SJCRH30 (cell line): ENCODE measurements at places on chromosomes 13 and 19.
A peak's percentile ranks its signal among the peaks of the same experiment; 100 is the strongest.

GRCh38 chr13:84659359-84659661 lies 777.0 kb upstream of the SLITRK1 start:
- H3K27ac ChIP-seq: no peak overlapping the region
- DNase-seq: no peak
- H3K36me3 ChIP-seq: no peaks in the 10 kb centered on the region
- no peaks in the 10 kb centered on the region for H3K27me3 ChIP-seq
- H3K4me1 ChIP-seq: no peaks in the 10 kb centered on the region
- H3K4me3 ChIP-seq: no peak overlapping the region

GRCh38 chr19:18662972-18663732 lies 20.3 kb upstream of the CRTC1 start:
- peaks cover 28% of the 10 kb centered on the region for H3K27me3 ChIP-seq
- no peak for DNase-seq
- H3K4me3 ChIP-seq: no peak overlapping the region

GRCh38 chr19:10286803-10287737 lies at the start of gene ICAM4:
Gene ICAM4, plus strand, starts transcription at chr19:10286955. Its CDS starts 58 bp downstream, at chr19:10287013.
- peak within 1 kb of the TSS; percentile 59 for H3K4me3 ChIP-seq
- no peaks in the 10 kb centered on the region for H3K27me3 ChIP-seq
- H3K36me3 ChIP-seq: no peaks in the 10 kb centered on the region
- H3K4me1 ChIP-seq: peaks cover 3% of the 10 kb centered on the region; the same call in 1 of the 2 replicates
- DNase-seq: peak; percentile 89

GRCh38 chr19:19774354-19775033 lies 41.6 kb upstream of the ZNF14 start:
- H3K27me3 ChIP-seq: no peaks in the 10 kb centered on the region
- no peak overlapping the region for H3K27ac ChIP-seq
- no peak overlapping the region for H3K4me3 ChIP-seq
- peaks cover 3% of the 10 kb centered on the region; the same call in 1 of the 2 replicates for H3K4me1 ChIP-seq
- peaks cover 3% of the 10 kb centered on the region; the same call in 1 of the 2 replicates for H3K36me3 ChIP-seq

- no peak overlapping the region for H3K4me3 ChIP-seq
- H3K36me3 ChIP-seq: no peaks in the 10 kb centered on the region
- no peak overlapping the region for H3K27ac ChIP-seq
- no peaks in the 10 kb centered on the region for H3K27me3 ChIP-seq
Observed at GRCh38 chr13:108961542-108962125, 332.2 kb downstream of the MYO16 start.

DNA sequence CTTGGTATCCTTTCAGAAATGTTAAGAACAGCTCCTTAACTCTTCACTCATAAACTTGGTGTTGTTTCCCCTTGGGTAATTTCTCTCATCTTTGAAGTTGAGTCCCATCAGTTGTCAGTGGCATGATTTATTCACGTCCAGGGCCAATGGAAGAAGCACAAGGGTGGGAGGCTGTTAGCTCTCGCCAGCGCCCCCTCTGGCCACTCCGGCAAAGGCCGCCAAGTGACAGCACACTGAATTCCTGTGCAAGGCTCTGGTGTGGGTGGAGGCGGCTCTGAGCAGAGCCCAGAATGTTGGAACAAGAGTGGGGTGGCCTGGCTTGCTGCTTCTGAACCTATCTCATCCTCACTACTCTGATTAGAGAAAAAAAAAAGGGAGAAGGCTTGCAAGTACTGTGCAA lies 13.1 kb upstream of the MEDAG start:
- H3K4me3 ChIP-seq: no peak overlapping the region
- DNase-seq: peak; percentile 45
- H3K36me3 ChIP-seq: peaks cover 64% of the 10 kb centered on the region
- no peak overlapping the region for H3K27ac ChIP-seq

DNA sequence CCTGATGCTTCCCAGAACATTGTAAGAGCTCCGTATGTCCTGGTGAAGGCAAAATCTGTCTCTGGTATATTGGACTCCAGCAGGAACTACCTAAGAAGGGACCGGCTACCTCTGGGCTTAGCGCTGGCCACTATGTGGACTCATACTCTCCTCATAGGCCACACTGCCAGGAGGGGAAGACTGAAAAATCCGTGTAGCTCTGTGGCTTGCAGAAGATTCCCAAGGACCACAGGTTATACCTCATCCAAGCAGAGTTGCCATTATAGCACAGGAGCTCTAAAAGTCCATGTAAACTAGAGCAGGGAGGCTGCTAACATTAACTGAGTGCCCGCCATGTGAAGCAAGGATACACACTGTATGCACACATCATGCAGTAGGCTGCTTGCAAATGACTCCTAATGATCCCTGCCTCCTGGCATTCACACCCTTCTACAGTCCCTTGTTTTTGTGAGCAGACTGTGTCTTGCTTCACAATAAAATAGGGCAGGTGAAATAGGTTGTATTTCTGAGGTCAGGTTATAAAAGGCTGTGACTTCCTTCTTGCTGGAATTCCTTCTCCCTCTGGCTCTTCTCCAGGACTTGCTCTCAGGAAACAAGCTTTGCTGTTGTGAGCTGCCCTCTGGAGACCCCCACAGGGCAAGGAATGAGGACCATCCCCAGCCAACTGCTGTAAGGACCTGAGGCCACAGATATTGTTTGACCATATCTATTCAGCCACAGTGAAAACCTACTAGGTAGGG lies 192.6 kb upstream of the UBL3 start:
- no peaks in the 10 kb centered on the region for H3K36me3 ChIP-seq
- H3K4me3 ChIP-seq: no peak overlapping the region
- no peak overlapping the region for H3K27ac ChIP-seq
- DNase-seq: no peak
- peaks cover 30% of the 10 kb centered on the region for H3K4me1 ChIP-seq

GRCh38 chr13:52810526-52810925 lies 37.9 kb downstream of the PCDH8 start:
- H3K36me3 ChIP-seq: no peaks in the 10 kb centered on the region
- peaks cover 12% of the 10 kb centered on the region for H3K4me1 ChIP-seq
- H3K4me3 ChIP-seq: no peak overlapping the region
- no peaks in the 10 kb centered on the region for H3K27me3 ChIP-seq
- H3K27ac ChIP-seq: no peak overlapping the region
- no peak for DNase-seq

DNA sequence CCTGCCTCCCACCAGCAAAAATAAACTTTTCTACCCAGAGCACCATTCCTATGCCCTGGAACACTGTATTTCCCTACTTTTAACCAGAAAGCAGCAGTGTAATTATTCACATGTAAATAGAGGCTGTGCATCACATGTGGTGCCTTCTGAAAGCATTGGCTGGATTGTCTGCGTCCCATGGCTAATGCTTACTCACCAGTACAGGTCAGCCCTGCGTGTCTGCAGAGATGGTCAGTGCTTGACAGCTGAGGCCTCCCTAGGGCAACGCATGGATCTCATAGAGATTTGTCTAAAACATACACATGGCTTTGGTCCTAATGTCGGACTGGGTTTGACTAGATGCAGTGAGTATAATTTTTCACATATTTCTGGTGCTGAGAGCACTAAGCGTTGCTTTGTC lies 64.2 kb downstream of the DPY19L3 start:
- no peak overlapping the region for H3K27ac ChIP-seq
- H3K4me3 ChIP-seq: no peak overlapping the region
- DNase-seq: no peak
- no peaks in the 10 kb centered on the region for H3K4me1 ChIP-seq
- peaks cover 4% of the 10 kb centered on the region for H3K36me3 ChIP-seq

- H3K36me3 ChIP-seq: no peaks in the 10 kb centered on the region
- no peaks in the 10 kb centered on the region for H3K27me3 ChIP-seq
- no peak overlapping the region for H3K4me3 ChIP-seq
- H3K4me1 ChIP-seq: no peaks in the 10 kb centered on the region
- H3K27ac ChIP-seq: no peak overlapping the region
- no peak for DNase-seq
Observed at GRCh38 chr13:109567315-109567714, 219.1 kb downstream of the IRS2 start.

- H3K36me3 ChIP-seq: no peaks in the 10 kb centered on the region
- H3K4me3 ChIP-seq: no peak overlapping the region
- no peaks in the 10 kb centered on the region for H3K27me3 ChIP-seq
- H3K27ac ChIP-seq: no peak overlapping the region
- H3K4me1 ChIP-seq: no peaks in the 10 kb centered on the region
Observed at GRCh38 chr19:39671739-39672363, 16.1 kb downstream of the LGALS16 start.

- no peak overlapping the region for H3K4me3 ChIP-seq
- no peak for DNase-seq
- no peaks in the 10 kb centered on the region for H3K27me3 ChIP-seq
Observed at GRCh38 chr19:42245231-42245630, 2.8 kb upstream of the GSK3A start.

GRCh38 chr19:1312767-1313694 lies 27.4 kb downstream of the EFNA2 start:
- peak overlapping the region; percentile 34 for H3K4me3 ChIP-seq
- peak; percentile 87 for DNase-seq
- peaks cover 30% of the 10 kb centered on the region for H3K4me1 ChIP-seq
- H3K27ac ChIP-seq: peak overlapping the region; percentile 76
- H3K27me3 ChIP-seq: peaks cover 25% of the 10 kb centered on the region

- H3K4me1 ChIP-seq: no peaks in the 10 kb centered on the region
- no peak for DNase-seq
- no peak overlapping the region for H3K4me3 ChIP-seq
- H3K27ac ChIP-seq: no peak overlapping the region
- peaks cover 89% of the 10 kb centered on the region for H3K36me3 ChIP-seq
Observed at GRCh38 chr19:15115762-15116615, 8.8 kb downstream of the SYDE1 start.

DNA sequence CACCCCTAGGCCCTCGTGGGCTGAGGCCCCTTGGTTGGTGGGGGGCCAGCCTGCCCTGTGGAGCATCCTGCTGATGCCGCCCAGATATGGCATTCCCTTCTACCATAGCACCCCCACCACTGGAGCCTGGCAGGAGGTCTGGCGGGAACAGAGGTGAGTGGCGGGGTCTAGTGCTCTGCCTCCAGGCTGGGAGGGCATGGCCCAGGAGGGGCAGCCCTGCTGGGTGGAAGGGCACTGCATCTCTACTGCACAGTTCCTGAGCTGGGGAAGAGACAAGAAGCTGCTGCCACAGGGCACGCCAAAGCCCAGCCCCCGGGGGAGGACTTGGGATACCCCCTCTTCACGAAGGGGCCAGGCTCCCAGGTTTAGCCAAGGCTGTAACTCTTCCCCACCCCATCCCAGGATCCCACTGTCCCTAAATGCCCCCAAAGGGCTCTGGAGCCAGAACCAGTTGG lies 2.4 kb upstream of the KMT2B start:
- H3K4me1 ChIP-seq: peaks cover 9% of the 10 kb centered on the region; the same call in 1 of the 2 replicates
- DNase-seq: no peak
- H3K27ac ChIP-seq: no peak overlapping the region
- H3K36me3 ChIP-seq: no peaks in the 10 kb centered on the region

DNA sequence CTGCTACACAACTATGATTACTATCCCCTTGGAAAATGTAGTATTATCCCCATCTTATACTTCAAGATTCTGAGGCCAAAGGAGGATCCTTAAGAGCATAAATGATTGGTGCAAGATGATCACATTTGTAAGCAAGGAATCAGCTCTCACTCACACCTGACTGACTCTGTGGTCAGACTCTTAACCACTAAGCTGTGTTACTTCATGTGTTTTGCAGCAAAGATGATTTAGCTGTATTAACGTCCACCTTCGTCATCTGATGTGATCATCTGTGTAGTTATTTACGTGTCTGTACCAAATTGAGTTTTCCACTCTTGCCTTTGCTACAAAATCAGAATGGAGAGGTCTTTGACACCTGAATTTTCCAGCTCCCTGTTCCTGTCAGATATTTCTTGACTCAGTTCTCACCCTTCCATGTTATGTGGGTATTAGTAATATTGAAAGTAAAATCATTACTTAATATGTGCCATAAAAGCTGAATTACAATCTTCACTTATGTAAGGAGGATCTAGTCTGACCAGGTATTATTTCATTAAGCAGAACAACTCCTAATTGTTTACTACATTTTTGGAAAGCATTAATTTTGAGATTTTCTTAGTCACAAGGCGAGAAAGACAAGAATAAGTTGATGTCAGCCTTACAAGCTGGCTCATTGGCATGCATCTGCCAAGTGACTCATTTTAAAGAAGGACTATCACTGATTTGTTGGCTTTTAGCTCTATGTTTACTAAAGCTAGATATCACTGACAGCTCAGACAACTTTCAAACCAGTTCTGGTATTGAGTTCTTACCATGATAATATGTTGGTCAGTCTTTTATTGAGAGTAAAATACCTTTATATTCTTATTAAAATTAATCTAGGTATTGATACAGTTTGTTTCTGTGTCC lies 1279.8 kb upstream of the PCDH9 start:
- no peaks in the 10 kb centered on the region for H3K27me3 ChIP-seq
- H3K36me3 ChIP-seq: no peaks in the 10 kb centered on the region
- H3K4me1 ChIP-seq: no peaks in the 10 kb centered on the region
- no peak for DNase-seq
- H3K27ac ChIP-seq: no peak overlapping the region
- no peak overlapping the region for H3K4me3 ChIP-seq

DNA sequence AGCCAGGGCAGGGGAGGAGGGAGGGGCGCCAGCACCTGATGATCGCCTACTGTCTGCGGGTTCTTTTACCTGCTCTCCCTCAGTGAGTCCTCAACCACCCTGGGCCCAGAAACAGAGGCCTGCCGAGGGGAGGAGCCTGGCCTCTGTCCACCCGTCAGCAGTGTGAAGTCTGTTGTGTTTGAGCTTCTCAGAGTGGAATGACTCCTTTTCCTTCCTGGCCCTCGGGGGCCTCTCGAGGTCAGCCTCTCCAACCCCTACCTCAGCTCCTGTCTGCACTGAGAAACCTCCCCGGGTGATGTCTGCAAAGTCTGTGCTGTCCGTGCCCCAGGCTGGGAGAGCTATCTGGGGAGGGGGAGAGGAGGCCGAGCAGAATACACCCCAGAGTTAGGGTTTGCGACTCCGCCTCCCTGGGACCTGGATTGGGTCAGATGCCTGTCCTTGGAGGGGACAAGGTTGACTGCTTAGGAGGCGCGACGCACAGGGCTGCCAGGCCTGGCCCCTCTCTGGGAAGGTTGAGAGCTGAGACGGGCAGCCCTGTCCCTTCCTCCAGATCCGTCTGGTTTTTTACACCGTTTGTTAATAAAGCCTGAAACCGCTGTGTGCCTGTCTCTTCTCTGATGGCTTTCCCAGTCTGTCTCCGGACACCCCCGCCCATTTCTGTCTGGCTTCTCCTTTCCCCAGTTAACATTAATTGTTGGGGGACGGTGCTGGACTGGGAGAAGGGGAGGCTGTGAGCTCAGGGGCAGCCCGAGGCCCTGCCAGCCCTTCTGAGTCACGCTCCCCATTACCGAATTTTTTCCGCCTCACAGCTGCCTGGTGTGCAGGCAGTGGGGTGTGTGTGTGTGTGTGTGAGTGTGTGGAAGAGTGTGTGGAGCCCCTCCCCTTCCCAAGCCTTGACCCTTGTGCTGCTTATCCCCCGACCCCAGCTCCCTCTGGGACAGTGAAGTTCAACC lies 989 bp upstream of the SSC5D start:
- peaks cover 34% of the 10 kb centered on the region for H3K4me1 ChIP-seq
- no peaks in the 10 kb centered on the region for H3K27me3 ChIP-seq
- H3K4me3 ChIP-seq: peak overlapping the region; percentile 29

DNA sequence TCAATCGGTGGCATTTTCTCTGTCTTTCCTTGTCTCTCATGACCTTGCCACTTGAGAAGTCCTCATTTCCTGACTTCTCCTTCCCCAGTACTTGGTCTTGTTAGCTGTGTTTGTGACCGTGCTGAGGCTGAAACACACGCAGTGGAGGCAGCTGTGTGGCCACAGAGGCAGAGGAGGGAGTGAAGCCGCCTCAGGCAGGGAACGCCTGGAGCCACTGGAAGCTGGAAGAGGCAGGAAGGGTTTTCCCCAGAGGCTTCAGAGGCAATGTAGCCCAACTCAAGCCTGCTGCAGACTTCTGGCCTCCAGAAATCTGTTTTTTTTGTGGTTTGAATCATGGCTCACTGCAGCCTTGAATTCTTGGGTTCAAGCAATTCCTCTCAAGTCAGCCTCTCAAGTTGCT lies 29.2 kb upstream of the ARGLU1 start:
- H3K36me3 ChIP-seq: no peaks in the 10 kb centered on the region
- peaks cover 9% of the 10 kb centered on the region; the same call in 1 of the 2 replicates for H3K4me1 ChIP-seq
- no peaks in the 10 kb centered on the region for H3K27me3 ChIP-seq
- no peak overlapping the region for H3K27ac ChIP-seq
- H3K4me3 ChIP-seq: no peak overlapping the region
